ENCODE measurements at places on chromosomes 7 and 10.

GRCh38 chr10:51615764-51616298, 83.6 kb downstream of the CSTF2T start:
- no peak for DNase-seq

- DNase-seq: no peak
Measured at GRCh38 chr10:91955114-91955513, 31.5 kb downstream of the BTAF1 start.

DNA sequence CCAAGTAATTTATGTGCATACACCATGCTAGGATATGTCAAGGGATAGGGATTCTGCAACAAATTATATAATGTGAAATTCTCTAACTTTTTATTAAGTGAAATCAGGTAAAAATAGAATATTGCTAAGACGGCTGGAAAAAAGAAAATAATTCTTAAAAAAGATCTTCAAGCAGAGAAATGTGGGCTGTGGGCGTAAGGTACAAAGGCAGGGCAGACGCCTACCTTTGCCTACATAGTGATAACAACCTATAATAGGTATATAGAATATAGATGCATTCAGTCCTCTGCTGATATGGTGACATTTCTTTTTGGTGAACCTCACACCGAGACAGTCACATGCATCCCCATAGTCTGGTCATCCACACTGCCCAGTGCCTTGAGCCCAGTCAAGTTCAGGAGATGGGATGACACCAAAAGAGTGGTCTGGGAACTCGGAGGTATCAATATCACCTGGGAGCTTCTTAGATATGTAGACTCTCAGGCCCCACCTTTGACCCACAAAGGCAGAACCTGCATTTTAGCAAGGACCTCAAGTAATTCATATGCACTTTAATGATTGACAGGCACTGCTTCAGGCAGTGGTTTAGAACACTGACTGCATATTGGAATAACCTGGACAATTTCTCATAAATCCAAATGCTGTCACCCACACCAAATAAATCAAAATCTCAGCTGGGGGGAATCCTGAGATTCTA, 57.5 kb upstream of the ARL4A start:
- DNase-seq: no peak

DNA sequence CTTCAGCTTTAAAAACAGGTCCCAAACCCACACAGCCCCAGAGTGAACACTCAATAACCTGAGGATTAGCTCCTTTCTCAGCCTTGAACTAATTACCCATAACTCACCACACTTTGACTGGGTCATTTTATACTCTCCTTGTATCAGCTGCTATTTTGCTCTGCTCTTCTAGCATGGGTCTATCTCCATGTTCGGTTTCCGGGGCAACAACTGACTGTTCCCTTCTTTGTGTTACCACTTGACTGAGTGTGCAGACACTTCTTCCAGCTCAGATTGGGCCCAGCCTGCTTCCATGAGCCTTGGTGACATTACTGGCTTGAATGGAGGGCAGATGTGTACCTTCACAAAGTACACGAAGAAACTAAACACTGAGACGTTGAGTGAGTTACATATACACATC, 31.5 kb upstream of the PRPS1L1 start:
- DNase-seq: no peak

All from stimulated activated CD4-positive, alpha-beta T cell treated with anti-CD3 and anti-CD28 coated beads, Interleukin-15, amount 100 ng/mL, for 1 hour (primary cell).